ENCODE measurements at places on chromosomes 1 and 21. TPM values are rescaled to one million over a fixed set of nuclear protein-coding genes. Genes with fewer than 3 reads are reported as not detected.

- no peak for ATAC-seq
Measured at GRCh38 chr1:154972213-154972516, 1.6 kb upstream of the SHC1 start.

- ATAC-seq: no peak
Measured at GRCh38 chr1:224528900-224529299, 87.2 kb upstream of the CNIH3 start.

Gene TNFRSF18
- total RNA-seq: 0.35 TPM

Gene IGSF3
- total RNA-seq: 1.7 TPM

DNA sequence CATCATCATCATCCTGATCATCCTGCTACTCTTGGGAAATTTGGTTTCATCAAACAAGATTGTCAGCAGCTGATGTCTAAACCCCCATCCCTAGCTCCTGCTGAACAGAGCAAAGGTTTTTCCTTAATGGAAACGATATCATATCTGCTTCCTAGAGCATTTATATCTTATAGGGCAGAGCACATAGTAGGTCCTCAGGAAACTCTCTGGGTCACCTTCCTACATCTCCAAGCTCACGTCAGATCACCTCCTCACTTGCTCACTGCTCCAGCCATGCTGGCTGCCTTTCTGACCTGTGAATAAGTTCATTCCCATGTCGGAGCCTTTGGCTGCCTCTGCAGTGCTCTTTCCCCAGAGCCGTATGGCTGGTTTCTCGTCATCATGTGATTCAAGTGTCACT, 10.4 kb downstream of the FBXO2 start:
- no peak for ATAC-seq

DNA sequence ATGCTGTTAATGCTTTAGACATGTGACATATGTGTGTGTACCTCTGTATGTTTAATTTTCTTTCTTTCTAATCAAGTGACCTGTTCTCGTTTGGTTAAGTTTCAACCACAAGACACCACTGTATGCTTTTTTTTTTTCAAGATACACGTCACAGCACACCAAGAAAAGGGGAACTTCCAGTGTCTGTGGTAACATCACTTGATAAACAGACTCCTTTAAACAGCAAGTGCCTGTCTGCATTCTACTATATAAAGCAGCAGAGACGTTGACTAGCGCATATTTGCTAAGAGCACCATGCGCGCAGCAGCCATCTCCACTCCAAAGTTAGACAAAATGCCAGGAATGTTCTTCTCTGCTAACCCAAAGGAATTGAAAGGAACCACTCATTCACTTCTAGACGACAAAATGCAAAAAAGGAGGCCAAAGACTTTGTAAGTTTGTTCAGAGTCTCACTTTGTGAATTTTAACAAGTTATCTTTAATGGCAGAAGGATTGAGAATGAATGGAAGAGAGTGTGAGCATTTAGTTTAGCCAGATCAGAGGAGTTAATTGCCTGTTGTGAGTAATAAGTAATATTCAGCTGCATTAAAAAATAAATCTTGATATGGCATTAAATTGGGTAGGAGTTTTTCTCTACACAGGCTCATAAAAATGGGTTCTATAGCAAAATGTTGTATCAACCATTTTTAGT, at the start of gene RGS1:
Gene RGS1, plus strand, starts transcription at position 275 of the 691 bp plus-strand sequence. Its CDS starts 20 bp downstream, at position 295.
- ATAC-seq: peak; percentile 42

- no peak for ATAC-seq
Measured at GRCh38 chr1:24707687-24708086, 37.6 kb upstream of the CLIC4 start.

Gene CDA
- total RNA-seq: 0.96 TPM
